ENCODE measurements at places on chromosomes 2 and 18.

DNA sequence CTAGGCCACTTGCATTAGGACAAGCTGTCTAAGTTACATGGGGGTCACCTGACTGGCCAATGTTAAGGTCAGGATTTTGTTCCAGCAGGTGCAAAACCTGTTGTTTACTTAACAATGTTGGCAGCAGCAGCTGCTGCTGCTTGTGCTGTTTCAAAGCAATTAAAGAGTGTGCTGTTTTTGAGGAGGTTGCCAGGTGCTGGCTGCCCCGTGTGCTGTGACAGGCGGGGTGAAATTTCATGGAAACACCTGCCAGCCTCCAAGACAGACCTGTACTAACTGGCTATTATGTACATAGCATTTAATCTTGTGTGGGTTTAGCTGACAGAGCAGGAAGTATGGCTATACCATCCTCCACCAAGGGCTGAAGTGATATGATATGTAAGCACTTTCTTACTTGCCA, 224.9 kb downstream of the ASXL3 start:
- DNase-seq, result no peak

GRCh38 chr2:99140056-99140859, 1.2 kb upstream of the C2orf15 start:
- no peak for DNase-seq

GRCh38 chr18:3710712-3711301, 260.8 kb downstream of the TGIF1 start:
- DNase-seq, result peak; percentile 94

- DNase-seq, result no peak
These were observed 801.6 kb downstream of the MBD2 start for GRCh38 chr18:53422896-53423295.

DNA sequence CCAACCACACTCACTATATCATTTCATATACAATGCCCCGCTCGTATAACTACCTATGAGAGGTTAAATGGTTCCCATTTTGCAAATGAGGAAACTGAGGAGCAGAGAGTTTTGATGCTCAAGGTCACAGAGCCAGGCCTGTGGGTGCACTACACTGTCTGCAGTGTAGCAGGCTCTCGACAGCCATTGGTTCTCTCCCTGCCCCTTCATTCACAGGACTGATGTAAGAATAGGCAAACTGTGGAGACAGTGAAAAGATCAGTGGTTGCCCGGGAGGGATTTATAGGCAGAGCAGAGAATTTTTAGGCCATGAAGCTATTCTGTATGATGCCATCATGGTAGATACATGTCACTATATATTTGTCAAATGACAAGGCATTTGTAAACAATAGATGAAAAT, 39.0 kb upstream of the LBH start:
- DNase-seq, result no peak

DNA sequence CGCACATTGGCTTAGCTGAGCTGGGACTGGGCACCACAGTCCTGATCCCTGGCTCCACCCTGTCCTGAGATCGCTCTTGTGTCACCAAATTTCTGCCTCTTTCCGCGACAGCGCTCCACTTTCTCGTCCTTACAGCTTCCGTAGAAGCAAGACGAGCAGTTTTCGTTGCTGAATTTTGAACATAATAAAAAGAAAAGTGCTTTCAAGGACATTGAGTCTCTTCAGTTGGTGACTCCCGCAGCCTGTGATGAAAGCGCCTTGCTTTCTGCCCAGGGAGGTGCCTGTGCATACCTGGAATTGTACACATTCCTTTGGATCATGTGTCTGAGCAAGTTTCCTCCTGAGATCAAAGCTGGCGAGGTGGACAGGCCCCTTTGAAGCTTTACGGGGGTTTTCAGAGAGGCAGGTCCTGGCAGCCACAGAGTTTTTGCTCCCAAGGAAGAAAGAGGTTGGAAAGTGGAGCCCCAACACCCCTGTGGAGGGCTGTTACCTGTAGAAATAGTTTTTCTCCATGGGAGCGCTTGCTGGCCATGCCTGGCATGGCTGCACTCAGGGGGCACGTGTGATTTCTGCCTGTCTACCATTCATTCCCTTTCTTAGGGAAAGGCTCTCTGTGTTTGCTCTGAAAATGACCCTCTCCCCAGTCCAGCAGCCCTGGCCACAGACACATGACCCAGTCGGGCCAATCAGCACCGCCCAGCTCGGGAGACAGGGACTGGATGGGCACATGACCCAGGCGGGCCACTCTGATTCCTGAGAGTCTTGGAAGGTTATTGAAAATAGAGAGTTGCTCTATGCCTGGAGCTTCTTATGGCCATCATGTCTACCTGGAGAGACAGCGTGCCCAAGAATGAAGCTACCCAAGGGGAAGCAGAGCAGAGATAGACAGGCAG, 115.6 kb upstream of the OTOS start:
- DNase-seq, result no peak

DNA sequence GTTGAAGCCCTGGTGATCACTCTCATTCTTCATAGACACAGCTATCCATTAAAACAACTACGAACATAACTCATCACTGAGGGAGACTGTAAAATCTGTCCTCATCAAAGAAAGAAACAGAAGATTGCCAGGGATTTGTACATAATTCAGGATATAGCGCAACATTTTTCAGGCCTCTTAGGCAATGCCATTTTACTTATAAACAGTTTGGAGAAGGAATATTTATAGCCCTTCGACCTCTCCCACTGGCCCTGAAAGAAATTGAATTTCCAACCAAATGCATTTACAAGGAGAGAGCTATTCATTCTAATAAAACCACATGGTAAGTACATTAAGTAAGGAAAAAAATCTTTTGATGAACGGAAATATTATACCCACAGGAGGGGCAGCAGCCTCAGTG, 295.0 kb downstream of the RAD51AP2 start:
- no peak for DNase-seq

DNA sequence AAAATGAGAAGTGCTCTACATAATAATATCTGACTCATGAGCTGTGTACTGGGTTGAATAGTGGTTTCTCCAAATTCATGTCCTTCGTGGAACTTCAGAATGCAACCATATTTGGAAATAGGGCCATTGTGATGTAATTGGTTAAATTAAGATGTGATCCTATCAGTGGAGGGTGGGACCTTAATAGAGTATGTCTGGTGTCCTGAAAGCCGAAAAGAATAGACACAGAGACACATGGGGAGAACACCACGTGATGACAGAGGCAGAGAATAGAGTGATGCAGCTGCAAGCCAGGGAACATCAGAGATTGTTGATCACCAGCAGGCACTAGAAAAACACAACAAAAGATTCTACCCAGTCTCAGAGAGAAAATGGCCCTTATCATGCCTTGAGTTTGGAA, 310.1 kb downstream of the EXOC6B start:
- DNase-seq, result no peak

- no peak for DNase-seq
These were observed 53.8 kb downstream of the MAP4K4 start for GRCh38 chr2:101751276-101751815.

- no peak for DNase-seq
These were observed 57.0 kb downstream of the SH3RF3 start for GRCh38 chr2:109185821-109186570.

GRCh38 chr18:72436401-72436800, 107.7 kb downstream of the CBLN2 start:
- DNase-seq, result no peak

DNA sequence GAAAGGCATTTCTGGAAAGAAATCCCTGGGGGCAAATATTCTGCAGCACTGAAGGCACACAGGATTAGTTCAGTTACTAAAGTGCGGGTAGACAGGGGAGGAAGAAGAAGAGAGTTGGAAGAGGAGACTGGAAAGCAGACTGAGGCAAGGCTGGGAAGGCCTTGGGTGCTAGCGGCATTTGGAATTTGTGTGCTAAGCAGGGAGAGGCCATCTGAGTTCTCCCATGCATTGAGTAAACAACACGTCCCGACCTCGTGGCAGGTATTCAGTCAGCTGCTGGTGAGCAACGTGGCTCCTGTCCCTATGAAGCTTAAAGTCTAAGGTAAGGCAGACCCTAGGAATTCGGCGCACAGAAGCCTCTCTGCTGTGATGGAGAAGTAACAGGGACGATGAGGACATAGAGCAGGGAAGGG, 30.7 kb downstream of the ATP8B1 start:
- no peak for DNase-seq

DNA sequence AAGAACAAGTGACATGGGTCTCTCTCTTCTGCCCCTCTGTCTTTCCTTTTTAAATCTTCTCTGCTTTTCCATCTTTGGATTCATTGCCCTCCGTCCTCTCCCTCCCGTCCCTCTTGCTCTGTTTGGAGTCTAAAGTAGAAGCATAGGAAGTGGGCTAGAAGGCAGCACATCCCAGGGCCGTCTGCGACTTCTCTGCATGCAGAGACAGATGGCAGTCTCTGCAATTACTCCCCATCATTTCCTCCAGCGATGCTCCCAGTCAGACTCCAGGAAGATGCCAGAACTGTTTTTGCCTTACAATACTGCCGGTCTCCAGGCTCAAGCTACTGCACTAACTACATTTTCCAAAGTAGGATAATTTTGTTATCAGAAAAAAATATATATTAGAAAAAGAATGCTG, 35.2 kb upstream of the LPIN2 start:
- DNase-seq, result no peak

GRCh38 chr2:36584148-36584794, 13.7 kb downstream of the FEZ2 start:
- no peak for DNase-seq

DNA sequence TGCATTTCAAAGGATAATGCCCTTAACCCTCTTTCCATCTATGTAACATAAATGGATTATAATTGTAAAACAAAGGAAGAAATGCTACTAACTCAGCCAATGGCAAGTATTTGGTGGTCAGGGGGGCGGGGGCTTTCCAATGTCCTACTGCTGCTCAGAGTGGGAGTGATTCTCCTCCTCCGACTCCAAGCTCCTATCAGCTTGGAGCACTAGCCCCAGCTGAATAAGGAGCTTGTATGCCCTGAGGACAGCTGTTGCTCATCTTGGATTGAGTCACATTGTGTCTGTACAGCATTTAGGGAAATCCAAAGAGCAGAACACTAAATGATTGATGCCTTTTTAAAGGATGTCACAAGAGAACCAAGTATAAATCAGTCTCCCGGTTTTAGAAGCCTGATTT, 105.6 kb upstream of the ZNF521 start:
- DNase-seq, result no peak

DNA sequence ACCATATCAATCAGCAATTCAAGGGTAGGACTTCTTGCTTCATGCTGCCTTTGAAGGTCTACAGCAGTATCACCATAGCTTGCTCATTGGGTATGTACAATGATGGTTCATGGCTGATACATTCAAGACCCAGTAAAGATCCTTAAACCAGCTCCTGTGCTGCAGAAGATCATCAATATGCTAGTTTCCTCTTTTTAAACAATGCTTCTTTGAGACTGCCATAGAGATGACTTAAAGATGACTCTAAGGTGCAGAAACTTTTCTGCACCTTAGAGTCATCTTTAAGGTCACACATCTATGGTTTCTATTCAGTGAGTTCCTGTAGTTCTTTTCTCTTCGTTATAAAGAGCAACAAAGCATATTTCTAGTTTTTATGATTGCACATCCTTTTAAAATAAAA, 102.8 kb upstream of the KLHL14 start:
- DNase-seq, result no peak

GRCh38 chr18:11047156-11047555, 102.2 kb downstream of the PIEZO2 start:
- no peak for DNase-seq

GRCh38 chr2:11669454-11670291, at the start of gene NTSR2:
NTSR2 (minus strand) TSS chr2:11670195; CDS start chr2:11670129, 66 bp downstream.
- DNase-seq, result peak; percentile 73

GRCh38 chr18:13836559-13836958, 12.6 kb downstream of the MC5R start:
- no peak for DNase-seq

GRCh38 chr2:196696423-196697079, 57.0 kb downstream of the CCDC150 start:
- peak; percentile 19 for DNase-seq

- no peak for DNase-seq
These were observed 1624.2 kb upstream of the TMEFF2 start for GRCh38 chr2:193818801-193819499.

DNA sequence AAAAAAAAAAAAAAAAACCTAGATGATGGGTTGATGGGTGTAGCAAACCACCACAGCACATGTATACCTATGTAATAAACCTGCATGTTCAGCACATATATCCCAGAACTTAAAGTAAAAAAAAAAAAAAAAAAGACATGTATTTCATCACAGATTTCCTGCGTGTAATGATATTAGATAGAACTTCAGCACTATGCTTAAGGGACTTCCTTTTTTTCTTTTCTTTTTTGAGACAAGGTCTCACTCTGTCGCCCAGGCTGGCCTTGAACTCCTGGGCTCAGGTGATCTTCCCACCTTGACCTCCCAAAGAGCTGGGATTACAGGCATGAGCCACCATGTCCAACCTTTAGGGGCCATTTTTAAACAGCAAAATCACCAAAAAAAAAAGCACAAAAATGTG, 42.0 kb downstream of the NEURL3 start:
- no peak for DNase-seq

DNA sequence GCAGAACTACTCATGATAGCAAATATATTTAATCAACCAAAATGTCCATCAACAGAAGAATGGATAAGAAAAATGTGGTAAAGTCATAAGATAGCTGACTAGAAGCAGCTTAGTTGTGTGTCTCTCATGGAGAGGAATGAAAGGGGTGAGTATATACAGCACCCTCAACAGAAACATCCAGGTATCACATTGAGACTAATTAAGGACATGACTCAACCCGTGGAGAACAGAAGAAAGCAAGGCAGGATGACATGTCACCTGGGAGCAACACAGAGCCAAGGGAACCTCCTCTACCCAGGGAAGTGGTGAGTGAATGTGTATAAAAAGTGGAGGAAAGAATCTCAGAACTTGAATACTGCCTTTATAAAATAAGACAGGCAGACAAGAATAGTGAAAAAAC, 1695.0 kb upstream of the CELF4 start:
- DNase-seq, result no peak

- no peak for DNase-seq
These were observed 13.5 kb upstream of the GALNT13 start for GRCh38 chr2:153858250-153858649.

- no peak for DNase-seq
These were observed 76.9 kb downstream of the NXPH2 start for GRCh38 chr2:138703242-138703641.

All from dermis microvascular lymphatic vessel endothelial cell (primary cell).